Central memory CD8-positive, alpha-beta T cell (primary cell): ENCODE measurements at places on chromosomes 5 and 9.
A peak's percentile ranks its signal among the peaks of the same experiment; 100 is the strongest.

- no peak for DNase-seq
Observed at GRCh38 chr5:135835766-135836165, 1.3 kb downstream of the SLC25A48 start.

GRCh38 chr5:82334856-82335255 is 56.7 kb upstream of the RPS23 start:
- DNase-seq = no peak

GRCh38 chr5:132056610-132057497 is 3.6 kb upstream of the IL3 start:
- peak; percentile 11 for DNase-seq

- no peak for DNase-seq
Observed at GRCh38 chr5:170138273-170138672, 32.6 kb downstream of the FOXI1 start.

- no peak for DNase-seq
Observed at GRCh38 chr5:147532156-147532555, 22.3 kb upstream of the DPYSL3 start.

- DNase-seq = no peak
Observed at GRCh38 chr9:110591526-110591925, 12.0 kb upstream of the SVEP1 start.

- DNase-seq = no peak
Observed at GRCh38 chr5:17918373-17919104, 284.3 kb downstream of the TAF11L14 start.

DNA sequence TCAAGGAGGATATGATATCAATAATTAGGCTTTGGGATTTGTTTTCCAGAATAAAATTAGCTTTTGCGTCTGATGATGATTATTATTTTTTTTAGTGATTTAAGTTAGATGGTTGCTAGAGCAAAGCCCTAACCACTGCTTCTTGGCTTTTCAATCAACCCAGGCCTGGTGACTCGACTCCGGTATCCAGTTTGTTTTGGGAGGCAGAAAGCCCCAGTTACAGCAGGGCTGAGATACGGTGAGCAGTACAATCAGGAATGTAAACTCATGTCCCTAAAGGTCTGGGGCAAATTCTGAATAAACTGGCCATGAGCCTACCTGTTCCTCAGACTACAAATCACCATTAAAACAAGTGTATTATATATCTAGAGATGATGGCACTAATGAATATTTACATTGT is 24.4 kb upstream of the CYFIP2 start:
- no peak for DNase-seq

DNA sequence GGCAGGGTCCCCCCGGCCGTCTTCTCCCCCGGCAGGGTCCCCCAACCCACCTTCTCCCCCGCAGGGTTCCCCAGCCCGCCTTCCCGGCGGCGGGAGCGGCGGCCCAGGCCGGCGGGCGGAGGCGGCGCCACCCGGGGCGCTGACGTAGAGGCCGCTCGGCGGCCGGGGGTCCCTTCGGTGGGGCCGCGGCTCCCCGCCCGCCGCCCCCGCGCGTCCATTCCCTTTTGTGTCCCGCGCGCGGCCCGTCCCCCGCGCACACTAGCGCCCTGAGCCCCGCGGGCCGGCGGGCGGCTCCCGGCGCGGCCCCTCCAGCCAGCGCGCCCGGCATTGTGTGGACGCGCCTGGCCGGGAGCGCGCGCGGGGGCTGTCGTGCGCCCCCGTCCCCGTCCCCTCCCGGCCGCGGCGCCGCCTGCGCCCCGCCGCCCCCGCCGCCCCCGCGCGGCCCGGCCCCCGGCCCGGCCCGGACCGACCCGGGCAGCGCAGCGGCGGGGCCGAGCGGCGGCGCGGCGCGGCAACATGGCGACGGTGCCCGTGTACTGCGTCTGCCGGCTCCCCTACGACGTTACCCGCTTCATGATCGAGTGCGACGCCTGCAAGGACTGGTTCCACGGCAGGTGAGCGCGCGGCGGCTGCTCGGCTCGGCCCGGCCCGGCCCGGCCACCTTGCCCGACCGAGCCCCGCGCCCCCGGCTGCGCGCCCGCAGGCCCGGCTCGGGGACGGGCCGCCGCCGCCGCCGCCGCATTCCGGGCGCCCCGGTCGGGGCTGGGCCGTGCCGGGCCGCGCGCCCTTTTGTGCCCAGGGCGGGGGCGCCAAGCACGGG is at the start of gene PHF2:
PHF2 (plus strand) TSS at position 327 of the 820 bp plus-strand sequence; CDS start at position 517, 190 bp downstream.
- no peak for DNase-seq

DNA sequence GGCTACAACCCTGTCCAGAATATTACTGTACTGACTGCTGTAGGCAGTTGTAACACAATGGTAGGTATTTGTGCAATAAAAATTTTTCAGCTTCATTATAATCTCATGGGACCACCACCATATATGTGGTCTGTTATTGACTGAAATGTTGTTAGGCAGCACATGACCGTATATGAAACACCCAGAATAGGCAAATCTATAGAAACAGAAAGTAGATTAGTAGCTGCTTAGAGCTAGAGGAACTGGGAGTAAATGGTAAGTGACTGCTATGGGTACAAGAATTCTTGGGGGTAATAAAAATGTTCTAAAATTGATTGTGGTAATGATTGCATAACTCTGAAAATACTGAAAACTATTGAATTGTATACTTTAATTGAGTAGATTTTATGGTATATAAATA is 185.7 kb downstream of the ESM1 start:
- DNase-seq = no peak

DNA sequence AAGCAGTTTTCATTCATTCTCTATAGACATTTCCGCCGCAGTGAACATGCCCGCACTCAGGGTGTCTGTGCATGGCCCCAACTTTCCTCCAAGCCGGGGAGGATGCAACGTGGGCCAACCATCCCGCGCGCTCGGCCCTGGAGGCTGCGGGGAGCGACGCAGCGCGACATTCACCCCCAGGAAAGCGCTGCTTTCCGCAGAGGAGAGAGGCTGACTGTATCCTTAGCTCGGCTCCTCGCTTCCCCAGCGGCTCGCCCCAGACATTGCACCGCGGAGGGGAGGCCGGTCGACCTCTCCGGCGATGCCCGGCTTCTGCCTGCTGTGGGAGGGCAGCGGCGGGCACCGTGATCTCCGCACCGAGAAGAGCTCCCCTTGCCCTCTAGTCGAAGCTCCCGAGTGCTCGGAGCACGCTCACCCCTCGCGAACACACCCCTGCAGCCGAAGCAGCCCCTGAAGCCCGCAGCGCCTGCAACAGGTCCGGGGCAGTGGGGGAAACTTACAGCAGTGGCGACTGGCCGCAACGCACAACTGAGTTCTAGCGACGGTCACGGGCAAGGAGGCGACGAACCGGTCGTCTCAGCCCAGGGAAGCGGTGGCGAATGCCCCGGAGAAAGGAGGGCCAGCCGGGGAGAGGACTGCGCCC is 600 bp downstream of the ENC1 start:
- peak; percentile 18 for DNase-seq

DNA sequence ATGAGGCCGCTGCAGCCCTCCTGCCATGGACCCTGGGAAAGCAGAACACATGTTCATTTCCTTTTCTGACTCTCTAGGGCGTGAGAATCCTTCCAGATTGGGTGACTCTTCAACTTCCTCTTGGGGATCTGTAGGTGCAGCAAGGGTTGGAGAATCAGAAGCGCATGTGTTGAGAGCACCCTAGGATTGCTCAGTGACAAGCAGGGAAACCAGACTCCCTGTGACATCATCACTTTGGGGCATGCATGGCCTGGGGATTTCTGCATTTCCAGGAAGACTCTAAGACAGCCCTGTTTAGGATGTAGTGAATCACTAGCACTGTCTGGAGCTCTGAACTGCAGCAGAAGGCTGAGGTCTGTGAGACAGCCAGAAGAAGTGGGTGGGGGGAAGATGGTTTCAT is 15.1 kb upstream of the LCP2 start:
- no peak for DNase-seq

GRCh38 chr9:20508242-20508641 is 114.1 kb downstream of the MLLT3 start:
- no peak for DNase-seq

DNA sequence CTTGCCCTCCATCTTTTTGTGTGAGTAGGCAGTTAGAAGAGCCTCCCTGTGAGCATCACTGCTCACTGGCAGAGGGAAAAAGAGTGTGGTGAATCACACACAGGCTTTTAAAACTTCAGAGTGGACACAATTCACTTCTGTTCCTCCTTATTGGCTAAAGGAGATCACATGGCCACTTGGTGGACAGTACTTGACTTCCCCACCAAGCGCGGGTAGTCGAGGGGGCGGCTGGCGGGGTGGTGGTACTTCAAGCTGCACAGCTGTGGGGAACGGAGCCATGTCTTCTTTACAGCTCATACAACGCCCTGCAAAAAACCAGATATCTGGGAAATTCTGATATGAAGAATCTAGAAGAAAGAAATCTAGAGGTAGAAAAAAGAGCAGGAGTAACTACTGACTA is 95.4 kb downstream of the PAM start:
- DNase-seq = no peak

GRCh38 chr5:15365070-15365469 is 134.9 kb upstream of the FBXL7 start:
- no peak for DNase-seq

DNA sequence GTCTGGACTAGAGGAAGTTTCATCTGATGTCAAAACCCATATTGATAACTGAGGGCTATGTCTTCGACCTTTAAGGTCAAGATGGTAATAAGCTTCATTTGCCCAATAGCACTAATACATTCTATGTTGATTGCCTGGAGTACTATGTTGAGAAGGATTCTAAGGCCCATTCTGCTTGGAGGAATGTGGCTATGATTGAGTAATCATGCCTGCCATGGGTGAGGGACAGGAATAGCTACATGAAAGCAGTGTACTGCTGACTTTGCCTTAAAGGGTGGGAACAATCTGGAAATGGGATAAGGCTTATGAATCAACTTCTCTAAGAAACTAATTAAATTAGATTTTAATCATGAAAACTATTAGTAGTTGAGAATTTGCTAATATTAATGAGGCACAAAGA is 13.6 kb downstream of the NNT start:
- no peak for DNase-seq

- DNase-seq = no peak
Observed at GRCh38 chr5:116313366-116313765, 228.5 kb downstream of the COMMD10 start.

- no peak for DNase-seq
Observed at GRCh38 chr5:36935805-36936204, 59.2 kb downstream of the NIPBL start.

DNA sequence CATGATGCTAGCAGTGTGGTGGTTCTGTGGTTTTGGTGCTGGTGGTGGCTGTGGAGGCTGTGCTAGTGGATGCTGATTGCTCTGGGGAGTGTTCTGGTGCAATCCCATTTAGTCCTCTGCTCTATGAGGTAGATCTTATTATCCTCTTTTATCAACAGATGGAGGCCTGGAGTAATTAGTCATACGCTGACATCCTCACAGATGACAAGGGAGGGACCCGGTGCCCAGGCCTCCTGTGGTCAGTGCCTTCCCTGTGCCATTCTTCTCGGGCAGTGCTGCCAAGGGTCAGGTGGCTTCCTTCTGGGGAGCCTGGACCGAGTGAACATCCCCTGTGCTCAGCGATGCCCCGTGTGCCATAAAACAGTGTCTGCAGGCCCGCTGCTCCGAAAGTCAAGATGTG is 74.5 kb downstream of the COL5A1 start:
- no peak for DNase-seq

DNA sequence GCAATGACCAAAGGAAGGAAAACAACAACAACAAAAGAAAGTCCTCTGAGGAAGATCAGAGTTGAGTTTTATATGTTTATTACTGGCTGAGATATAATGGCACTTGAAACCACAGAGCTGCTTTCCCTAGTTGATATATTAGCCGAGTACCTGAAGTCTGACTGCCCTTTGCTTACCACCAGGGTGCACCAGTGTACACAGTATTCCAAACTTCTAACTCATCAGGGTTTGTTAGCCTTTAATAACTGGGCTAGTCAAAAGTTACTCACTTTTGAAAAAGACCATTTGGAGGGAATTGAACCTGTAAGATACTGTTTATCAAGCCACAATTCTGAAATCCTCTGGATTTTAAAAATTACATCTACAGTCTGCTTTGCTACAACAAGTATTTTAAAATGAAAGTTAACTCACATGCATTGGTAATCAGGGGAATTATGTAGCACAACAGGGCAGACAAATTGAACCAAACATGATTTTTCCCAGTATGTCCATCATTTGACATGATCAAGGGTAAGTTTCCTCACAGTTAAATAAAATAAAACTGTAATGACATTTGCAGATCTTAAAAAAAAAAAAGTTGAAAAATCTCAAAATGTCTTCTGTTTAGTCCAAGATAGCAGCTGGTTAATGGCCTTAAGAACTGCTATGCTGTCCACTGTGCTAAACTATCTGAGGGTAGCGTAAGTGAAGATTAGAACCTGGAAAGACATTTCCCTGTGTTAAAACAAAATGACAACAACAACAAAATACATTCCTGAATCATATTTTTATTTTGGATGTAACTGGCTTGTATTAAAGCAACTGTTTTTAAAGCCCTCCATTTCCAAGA is 57.3 kb upstream of the C6 start:
- DNase-seq = no peak

GRCh38 chr9:79551994-79552393 is 19.8 kb upstream of the TLE4 start:
- no peak for DNase-seq

DNA sequence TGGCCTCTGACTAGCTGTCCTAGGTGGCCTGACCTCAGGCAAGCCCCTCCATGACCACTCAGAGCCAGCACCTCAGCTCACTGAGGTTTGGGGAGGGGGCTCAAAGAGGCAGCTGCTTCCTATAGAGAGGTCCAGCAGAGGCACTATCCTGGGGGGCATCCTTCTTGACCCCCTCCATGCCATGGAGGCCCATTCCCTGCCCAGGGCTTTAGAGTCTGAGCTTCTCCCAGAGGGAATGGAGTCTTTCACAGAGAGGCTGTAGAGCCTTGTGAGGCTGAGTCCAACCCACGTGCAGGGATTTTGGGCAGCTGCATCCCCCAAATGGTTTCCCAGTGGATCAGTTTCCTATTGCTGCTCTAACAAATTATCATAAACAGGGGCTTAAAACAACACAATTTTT is 16.9 kb downstream of the IRF1 start:
- no peak for DNase-seq

- no peak for DNase-seq
Observed at GRCh38 chr5:95274011-95274410, 10.9 kb downstream of the MCTP1 start.

DNA sequence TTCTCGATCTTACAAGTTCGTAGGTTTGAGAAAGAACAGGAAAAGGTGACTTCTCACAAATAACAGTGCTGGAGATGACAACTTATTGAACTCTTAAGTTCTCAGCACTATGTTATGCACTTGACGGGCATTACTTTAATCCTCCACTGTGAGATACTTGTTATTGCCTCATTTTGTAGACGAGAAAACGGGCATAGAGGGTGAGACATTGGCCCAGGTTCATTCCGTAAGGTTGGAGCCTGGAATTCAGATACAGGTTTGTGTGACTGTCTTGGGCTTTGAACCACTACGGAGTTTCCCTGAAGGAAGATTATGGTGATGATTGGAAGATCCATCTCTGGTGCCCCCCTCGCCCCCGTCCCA is 657 bp downstream of the MAT2B start:
- no peak for DNase-seq

GRCh38 chr5:132750471-132751230 is 3.4 kb downstream of the CCNI2 start:
- no peak for DNase-seq

GRCh38 chr5:154646745-154647113 is 108.4 kb upstream of the LARP1 start:
- no peak for DNase-seq
